ENCODE measurements at places on chromosomes 6 and 20.

DNA sequence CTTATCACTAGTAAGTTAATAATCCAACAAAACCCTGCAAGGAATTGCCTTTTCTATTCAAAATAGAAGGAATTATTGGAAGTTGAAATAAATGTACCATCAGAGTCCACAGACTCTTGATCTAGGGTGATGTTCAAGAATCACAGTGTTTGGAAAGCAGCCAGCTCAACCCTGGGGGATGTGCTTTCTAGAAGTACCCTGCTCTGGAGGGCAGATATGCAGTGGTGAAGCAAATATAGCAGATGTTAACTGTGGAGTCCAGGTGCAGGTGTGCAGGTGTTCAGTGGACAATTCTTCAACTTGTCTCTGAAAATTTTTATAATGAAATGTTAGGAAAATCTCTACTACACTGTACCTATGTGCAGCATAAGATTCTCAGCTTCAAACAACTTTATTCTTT, 9.1 kb upstream of the INSM1 start:
- DNase-seq: no peak

GRCh38 chr6:159689001-159689400, 4.0 kb downstream of the SOD2 start:
- no peak for DNase-seq

GRCh38 chr20:9551808-9552550, 37.6 kb downstream of the LAMP5 start:
- DNase-seq: no peak

DNA sequence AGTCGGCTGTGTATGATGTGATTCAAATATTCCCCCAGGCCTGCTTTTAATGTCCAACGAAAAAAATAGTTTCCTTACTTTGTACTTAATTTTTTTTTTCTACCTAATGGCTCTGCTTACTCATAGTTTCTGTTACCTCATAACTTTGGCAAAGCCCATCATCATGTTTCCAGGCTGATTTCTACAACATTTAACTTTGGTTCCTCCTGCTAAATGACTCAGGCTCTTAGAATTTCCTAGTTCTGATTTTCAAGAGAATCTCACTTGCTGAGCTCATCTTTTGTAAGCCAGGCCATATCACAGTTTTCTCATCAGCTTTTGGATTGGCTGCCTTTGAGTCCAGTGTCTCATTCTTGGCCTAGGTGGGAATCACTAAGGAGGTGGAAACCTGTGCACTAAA, 323.1 kb downstream of the HDGFL1 start:
- DNase-seq: no peak

GRCh38 chr20:23114448-23115082, 28.4 kb upstream of the CD93 start:
- no peak for DNase-seq

DNA sequence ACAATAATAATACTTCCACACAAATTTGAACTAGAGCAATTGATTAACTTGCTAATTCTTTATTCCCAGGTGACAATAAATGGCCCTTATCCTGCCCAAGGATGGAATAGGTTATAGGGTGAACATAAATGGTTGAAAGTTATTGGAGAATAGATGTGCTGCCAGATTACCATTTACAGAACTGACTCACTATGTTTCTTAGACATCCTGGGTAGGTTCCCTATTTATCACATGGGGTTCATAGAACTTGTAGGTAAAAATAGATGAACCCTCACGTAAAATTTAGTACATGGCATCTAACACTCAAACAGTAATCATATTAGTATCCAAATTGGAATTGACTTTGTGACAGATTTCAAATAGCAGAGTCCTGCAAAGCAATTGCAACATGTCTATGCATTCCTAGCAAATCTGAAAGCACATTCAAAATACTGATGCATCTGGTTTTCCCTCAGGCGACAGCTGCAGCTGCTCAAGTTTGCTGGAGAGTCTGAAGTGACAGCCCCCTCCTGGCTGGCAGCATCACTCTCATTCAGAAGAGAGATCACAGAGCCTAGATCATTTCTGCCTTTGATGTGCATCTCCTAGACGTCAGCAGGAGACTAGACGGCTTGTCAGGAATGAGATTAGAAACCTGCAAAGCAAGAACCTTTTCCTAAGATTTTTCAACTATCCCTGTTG, 80.2 kb upstream of the RNF217 start:
- DNase-seq: no peak

GRCh38 chr6:34562350-34562749, 6.2 kb upstream of the SPDEF start:
- no peak for DNase-seq

GRCh38 chr6:158869826-158870648, 50.9 kb upstream of the EZR start:
- peak; percentile 55 for DNase-seq

- DNase-seq: no peak
These were observed 440.6 kb upstream of the SLC35B3 start for GRCh38 chr6:8875986-8876385.
